ENCODE measurements at places on chromosomes 13 and 19.

GRCh38 chr19:13055213-13056051, 47.2 kb downstream of the LYL1 start:
- no peak for DNase-seq

GRCh38 chr13:24282256-24282655, 27.1 kb upstream of the C1QTNF9 start:
- no peak for DNase-seq

- no peak for DNase-seq
These were observed 35.6 kb downstream of the NDFIP2 start for GRCh38 chr13:79516595-79516994.

GRCh38 chr13:44575741-44576350, at the start of gene TSC22D1:
TSC22D1 (minus strand) TSS chr13:44576330; CDS start chr13:44576074, 256 bp downstream.
- DNase-seq, result peak; percentile 37

DNA sequence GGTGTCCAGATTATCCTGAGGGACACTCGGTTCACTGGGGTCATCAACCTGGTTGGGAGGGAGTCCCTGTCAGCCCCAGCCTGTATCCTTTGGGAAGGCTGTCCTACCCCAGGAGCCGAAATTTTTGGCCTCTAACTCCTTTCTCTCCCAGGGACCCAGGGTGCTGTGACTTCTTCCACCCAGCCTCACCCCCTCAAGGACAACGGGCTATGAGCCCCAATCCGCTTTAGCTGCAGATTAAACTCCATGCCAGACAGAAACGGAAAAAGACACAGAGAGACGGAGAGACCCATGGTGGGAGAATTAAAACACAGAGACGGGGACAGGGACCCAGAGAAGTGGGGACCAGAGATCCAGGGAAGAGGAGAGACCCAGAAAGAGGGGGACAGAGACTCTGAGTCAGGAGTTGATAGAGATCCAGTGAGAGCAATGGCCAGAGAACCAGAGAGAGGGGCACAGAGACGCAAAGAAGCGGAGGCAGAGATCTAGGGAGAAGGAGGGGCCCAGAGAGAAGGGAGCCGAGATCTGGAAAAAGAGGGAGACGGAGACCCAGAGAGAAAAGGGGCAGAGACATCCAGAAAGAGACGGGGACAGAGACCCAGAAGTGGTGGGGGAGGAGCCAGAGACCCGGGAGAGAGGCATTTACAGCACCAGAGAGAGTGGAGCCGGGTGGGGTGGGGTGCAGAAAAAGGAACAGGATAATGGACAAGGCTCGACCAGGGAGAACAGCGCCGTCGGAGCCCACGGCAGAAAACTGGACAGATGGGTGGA, 703 bp downstream of the SLC17A7 start:
- no peak for DNase-seq

GRCh38 chr13:69935043-69935442, 172.6 kb upstream of the ATXN8OS start:
- DNase-seq, result no peak

GRCh38 chr19:34017024-34017423, 155.3 kb upstream of the LSM14A start:
- DNase-seq, result no peak

DNA sequence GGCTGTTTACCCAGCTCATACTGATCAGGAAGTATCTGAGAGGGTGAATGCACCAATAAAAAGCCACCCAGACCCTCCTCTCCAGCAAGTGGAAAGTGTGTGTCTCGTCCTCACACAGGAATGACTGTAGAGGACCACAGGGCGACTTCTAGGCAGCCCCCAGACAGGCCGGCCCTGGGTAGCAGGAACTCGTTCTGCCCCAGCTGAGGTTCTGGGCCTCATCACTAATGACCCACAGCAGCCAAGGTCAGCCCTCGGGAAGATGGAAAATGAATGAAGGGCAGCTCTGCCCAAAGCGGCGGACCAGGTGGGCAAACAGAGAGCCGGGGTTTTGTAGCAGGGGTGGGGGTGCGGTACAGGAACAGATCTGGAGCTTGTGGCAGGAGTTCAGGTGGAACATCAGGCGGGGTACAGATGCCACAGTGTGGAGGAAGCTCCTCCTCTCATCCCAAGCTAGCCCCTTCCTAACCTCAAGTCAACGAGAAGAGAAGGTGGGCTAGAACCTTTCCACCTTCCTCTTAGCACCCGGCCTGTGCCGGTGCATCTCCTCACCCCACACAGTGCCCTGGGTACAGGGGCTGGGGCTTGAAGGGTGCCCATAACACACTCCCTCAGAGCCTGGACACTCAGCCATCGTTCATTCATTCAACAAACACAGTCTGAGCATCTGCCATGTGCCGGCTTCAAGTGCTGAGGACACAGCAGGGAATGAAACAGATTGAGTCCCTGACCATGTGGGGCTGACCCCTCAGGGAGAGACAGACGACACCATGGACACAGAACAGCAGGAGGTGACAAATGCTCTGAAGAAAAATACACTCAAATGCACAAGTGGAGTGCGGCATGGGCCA, 36.2 kb downstream of the RFX2 start:
- DNase-seq, result no peak

GRCh38 chr13:34469196-34469986, 472.7 kb upstream of the NBEA start:
- DNase-seq, result no peak

DNA sequence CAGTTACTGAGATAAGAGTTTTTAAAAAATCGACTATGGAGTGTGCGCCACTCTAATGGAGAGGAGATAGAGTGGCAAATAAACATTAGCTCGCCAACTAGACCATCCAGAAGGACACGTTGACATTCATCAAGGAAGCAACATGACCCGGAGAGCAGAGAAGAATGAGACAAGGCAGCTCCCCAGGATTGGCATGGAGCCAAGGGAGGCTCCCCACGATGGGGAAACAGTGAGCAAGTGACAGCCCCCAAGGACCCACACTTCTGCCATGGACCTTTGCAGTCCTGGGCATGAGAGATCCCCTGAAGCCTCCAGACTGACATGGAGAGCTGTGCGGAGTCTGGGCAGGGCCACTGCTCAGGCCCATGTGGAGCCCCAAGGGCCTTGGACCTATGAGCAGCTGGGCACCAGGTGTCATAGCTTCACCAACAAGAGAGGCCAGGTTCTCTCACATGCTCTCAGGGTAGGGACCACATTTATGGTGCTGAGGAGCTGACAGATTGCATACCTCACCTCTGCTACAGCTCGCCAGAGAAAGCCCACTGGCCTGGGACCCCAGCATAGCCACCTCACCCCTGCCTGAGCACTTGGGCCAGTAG, 6.7 kb downstream of the SIGLEC6 start:
- no peak for DNase-seq

GRCh38 chr13:94712812-94713560, 641 bp upstream of the SOX21 start:
- DNase-seq, result no peak

DNA sequence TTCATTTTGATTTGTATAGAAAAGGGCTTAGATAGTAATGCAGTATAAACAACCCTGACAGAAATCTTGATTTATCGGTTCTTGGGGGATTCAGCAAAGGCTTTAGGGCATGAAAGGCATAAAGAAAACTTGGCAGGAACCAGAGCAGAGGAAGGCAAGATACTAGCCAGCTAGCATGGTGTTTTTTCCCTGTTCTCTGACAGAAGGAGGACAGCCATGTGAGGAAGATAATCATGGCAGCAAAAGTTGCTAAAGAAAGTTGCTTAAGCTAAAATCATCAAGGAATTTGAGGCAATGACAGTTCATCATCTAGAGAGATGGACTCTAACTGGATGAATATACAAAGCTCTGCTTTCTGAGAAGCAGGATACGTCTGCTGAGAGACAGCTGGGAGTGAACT, 294.1 kb downstream of the KCNRG start:
- no peak for DNase-seq

DNA sequence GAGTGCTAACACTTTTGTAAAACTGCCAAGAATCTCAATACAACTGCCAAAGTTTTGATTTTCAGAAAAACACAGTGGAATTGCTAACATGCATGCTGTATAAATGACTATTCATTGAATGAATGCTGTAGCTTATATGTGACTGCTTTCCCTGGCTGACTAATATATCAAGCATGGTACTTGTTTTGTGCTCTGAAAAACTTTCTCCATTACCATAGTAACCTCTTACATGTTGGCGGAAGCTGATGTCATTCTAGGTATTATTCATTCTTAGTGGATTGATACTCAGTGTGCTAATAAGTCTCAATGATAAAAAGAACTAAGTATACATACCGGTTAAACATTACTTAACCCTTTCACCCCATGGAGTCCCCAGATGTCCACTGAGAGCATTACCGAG, 166.1 kb upstream of the MYO16 start:
- peak; percentile 6 for DNase-seq

DNA sequence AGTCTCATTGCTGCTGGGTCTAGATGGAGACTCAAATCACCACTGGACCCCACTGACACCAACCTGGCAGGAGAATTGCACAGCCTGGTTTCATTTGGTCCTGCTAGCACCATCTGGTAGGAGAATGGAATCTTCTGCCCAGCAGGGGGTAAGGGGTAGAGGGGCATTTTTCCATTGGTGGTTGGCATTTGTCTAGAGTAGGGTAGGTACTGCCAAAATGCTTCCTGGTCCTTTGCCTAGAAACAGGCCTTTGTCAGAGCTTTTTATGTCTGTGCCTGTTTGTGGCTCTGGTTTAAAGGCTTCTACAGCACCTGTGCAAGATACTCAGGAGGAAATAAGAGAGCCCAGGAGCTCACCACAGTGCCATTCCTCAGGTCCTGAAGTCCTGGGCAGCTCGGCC, 121.3 kb downstream of the KCTD12 start:
- no peak for DNase-seq
